ENCODE measurements at places on chromosomes 13 and 19. TPM values are rescaled to one million over a fixed set of nuclear protein-coding genes. Genes with fewer than 3 reads are reported as not detected.

DNA sequence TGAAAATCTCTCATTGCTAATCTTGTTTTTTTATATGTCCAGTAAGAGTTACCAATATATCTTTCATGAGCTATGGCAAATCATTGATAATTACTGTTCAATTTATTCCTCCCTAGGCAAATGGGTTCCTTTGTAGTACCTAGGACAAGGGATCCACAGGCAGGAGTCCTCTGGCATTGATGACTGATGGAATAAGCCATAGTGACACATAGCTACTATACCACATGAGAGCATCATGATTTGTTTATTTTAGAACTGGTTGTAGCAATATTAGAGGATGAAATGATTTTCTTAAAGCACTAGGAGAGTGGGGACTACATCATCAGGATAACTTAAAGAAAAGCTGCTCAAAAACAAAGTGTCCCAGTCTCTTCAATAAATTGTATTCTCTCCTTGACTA lies 21.7 kb upstream of the MAB21L1 start:
- no peak for DNase-seq

DNA sequence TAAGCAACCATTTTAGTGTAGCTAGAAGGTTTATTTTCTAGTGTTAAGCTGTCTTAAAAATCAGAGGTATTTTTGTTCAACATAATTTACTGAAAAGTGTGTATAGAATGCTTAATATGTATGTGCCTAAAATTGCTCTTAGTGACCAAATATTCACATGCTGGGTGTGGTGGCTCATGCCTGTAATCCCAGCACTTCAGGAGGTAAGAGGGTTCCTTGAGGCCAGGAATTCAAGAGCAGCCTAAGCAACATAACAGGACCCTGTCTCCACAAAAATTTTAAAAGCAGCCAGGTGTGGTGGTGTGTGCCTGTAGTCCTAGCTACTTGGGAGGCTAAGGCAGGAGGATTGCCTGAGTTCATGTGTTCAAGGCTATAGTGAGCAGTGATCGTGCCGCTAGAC lies 120.9 kb upstream of the FRY start:
- DNase-seq = no peak

DNA sequence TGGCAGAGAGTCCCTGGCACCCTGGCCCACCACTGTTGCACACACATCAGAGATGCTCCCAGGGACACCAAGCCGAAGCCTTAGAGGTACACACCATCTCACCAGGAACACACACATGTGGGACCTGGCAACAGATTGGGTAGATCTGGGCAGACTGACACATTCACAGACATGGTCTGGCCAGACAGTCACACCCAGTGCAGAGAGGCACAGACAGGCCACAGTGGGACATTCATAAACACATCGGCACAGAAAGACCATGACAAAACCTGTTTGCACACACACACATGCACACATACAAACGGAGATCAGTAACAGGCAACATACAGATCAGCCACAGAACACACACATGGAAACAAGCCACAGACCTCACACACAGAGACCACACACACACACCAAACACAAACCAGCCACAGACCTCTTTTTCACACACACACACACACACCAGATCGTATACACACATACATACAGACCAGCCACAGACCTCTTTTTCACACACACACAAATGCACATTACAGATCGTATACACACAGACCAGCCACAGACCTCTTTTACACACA lies 6.3 kb upstream of the JUNB start:
- DNase-seq = no peak

- peak; percentile 96 for DNase-seq
Observed at GRCh38 chr13:59103004-59103768, 1060.5 kb downstream of the DIAPH3 start.

DNA sequence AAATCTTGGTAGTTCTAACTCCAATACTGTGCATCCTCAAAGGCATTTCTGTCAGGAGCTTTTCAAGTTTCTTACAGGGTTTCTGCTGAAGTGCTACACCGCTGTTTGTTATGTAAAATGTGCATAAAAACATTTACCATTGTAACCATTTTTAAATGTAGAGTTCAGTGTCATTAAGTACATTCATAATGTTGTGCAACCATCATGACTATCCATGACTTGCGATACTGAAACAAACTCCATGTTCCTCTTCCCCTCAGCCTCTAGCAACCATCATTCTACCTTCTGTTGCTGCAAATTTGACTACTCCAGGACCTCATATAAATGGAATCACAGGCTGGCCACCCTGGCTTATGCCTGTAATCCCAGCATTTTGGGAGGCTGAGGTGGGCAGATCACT lies 14.4 kb upstream of the SLC25A42 start:
- DNase-seq = no peak

DNA sequence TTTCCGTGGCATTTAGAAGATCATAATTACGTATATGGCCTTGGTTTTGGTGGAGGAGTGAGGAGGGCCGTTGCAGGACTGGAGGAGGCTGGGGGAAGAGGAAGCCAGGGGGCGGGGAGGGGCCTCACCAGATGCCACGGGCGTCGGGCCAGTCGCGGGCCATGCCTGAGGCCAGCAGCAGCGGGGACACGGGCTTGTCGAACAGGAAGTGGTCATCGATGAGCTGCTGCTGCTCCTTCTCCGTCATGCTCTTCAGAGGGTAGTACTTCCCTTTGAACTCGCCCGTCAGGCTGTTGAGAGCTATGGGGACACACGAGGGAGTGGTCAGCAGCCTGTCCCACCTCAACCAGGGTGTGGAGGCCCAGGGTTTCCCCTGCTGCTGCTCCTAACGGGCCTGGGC lies 11.1 kb downstream of the CKM start:
- no peak for DNase-seq

DNA sequence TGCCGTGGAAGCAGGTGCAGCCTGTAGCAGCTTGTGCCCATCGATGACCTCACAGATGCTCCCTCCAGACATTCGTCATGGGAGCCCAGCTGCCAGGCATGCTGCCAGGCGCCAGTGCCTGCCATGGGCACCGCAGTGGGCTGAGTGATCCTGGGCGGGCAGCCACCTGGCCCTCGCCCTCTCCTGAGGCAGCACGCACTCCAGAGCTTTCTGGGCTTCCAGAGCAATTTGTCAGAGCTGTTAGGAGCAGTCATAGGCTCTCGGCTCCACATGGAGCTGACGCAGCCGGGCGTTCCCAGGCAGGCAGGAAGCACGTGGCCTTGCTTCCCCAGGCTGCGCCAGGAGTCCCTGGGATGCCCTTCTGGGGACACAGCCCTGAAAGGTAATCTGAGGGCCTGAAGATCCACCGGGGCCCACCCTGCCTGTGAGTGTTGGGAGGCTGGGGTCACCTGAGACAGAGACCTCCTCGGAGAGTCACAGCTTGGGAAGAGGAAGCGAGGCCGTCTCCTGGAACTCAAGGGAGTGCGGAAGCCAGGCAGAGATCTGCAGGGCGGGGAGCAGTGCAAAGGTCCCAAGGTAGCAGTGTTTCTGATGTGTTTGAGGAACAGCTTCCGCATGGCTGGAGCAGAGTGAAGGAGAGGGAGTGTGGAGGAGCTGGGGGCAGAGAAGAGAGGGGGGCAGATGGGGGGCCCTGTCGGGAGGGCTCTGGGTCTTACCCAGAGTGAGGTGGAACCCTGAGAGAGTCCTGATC lies 50.6 kb downstream of the DPF1 start:
- DNase-seq = peak; percentile 4

DNA sequence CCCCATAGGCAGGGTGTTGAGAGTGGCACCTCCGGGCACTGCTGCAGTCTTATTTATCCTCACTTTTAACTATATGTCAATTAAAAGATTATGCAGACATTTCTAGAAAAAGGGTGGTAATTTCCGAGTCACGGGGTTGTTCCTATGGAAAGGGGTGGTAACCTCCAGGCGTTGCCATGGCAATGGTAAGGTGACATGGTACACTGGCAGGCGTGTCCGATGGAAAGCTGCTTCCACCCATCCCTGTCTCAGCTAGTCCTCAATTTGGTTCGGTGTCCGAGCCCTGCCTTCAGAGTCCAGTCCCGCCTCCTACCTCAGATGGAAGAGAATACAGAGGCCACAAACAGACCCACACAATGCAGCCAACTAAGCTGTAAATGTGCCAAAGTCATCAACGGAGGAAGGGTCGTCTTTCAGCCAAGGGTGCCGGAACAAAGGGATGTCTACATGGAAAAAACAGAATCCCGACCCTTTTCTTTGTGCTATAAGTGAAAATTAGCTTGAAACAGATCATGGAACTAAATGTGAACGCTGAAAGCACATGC lies 72.6 kb upstream of the C13orf46 start:
- no peak for DNase-seq

ZNF439 gene
- total RNA-seq = 9.4 TPM

CRTC1 gene
- 2.1 TPM for total RNA-seq

TUBB4A gene
- not detected for total RNA-seq

Measured in fibroblast of lung (primary cell).